ENCODE measurements at places on chromosomes 1 and 21. TPM values are rescaled to one million over a fixed set of nuclear protein-coding genes. Genes with fewer than 3 reads are reported as not detected.

The LCE2C gene
- not detected for total RNA-seq

The RIMKLA gene
- total RNA-seq: 0.35 TPM

The GIPC2 gene
- 0.30 TPM for total RNA-seq

The LAMTOR2 gene
- total RNA-seq: 76.8 TPM

The VTCN1 gene
- 3.6 TPM for total RNA-seq

The ITLN2 gene
- not detected for total RNA-seq

The GSTM1 gene
- total RNA-seq: not detected

The XCL1 gene
- total RNA-seq: not detected

The LIPI gene
- total RNA-seq: not detected

The SLC44A3 gene
- total RNA-seq: 11.0 TPM

The METTL25B gene
- total RNA-seq: 77.7 TPM

The INAVA gene
- total RNA-seq: 49.8 TPM

The MAP1LC3C gene
- 1.2 TPM for total RNA-seq

The NPHS2 gene
- not detected for total RNA-seq

The BCAR3 gene
- total RNA-seq: 62.5 TPM

The SPRR2F gene
- not detected for total RNA-seq

The MYBPHL gene
- not detected for total RNA-seq

The SPRR3 gene
- 0.57 TPM for total RNA-seq

The CRYBG2 gene
- 24.6 TPM for total RNA-seq

The SLC2A1 gene
- 327 TPM for total RNA-seq

The GJA5 gene
- 8.7 TPM for total RNA-seq

The ATP8B2 gene
- 0.07 TPM for total RNA-seq

The TMEM269 gene
- 1.0 TPM for total RNA-seq

The ERMAP gene
- total RNA-seq: 31.2 TPM

The IFNGR2 gene
- 16.0 TPM for total RNA-seq

The GUCA2A gene
- total RNA-seq: not detected

The LENEP gene
- total RNA-seq: 1.2 TPM

The TRIM58 gene
- not detected for total RNA-seq

The CAMK1G gene
- not detected for total RNA-seq

The COL9A2 gene
- total RNA-seq: 9.3 TPM

The OLFML3 gene
- total RNA-seq: 0.45 TPM

The PRKAA2 gene
- total RNA-seq: 5.0 TPM

The CRYAA gene
- total RNA-seq: not detected

The LRRN2 gene
- total RNA-seq: 7.0 TPM

The JAM2 gene
- total RNA-seq: not detected

The IRF6 gene
- total RNA-seq: 50.9 TPM

The JMJD4 gene
- 15.1 TPM for total RNA-seq

The NFASC gene
- total RNA-seq: not detected

The FABP3 gene
- total RNA-seq: not detected

The TMEM167B gene
- total RNA-seq: 19.2 TPM

The CHRM3 gene
- total RNA-seq: 6.1 TPM

The OPRD1 gene
- not detected for total RNA-seq

The GJA4 gene
- not detected for total RNA-seq

The SLC9C2 gene
- not detected for total RNA-seq

The FALEC gene
- total RNA-seq: 0.94 TPM

The XKR8 gene
- 4.9 TPM for total RNA-seq

The ZBTB17 gene
- total RNA-seq: 24.2 TPM

The USH2A gene
- total RNA-seq: not detected
